ENCODE measurements at places on chromosomes 5 and 9. TPM values are rescaled to one million over a fixed set of nuclear protein-coding genes. Genes with fewer than 3 reads are reported as not detected.

- H3K27me3 ChIP-seq = no peaks in the 10 kb centered on the region
- no peak for DNase-seq
- H3K36me3 ChIP-seq = no peaks in the 10 kb centered on the region
- peaks cover 4% of the 10 kb centered on the region for H3K4me1 ChIP-seq
These were observed 304.0 kb downstream of the PJA2 start for GRCh38 chr5:109105631-109106267.

- DNase-seq = no peak
- H3K4me1 ChIP-seq = peaks cover 1% of the 10 kb centered on the region
- H3K36me3 ChIP-seq = no peaks in the 10 kb centered on the region
- H3K27ac ChIP-seq = no peak overlapping the region
These were observed 32.2 kb downstream of the PRLR start for GRCh38 chr5:35198075-35198474.

DNA sequence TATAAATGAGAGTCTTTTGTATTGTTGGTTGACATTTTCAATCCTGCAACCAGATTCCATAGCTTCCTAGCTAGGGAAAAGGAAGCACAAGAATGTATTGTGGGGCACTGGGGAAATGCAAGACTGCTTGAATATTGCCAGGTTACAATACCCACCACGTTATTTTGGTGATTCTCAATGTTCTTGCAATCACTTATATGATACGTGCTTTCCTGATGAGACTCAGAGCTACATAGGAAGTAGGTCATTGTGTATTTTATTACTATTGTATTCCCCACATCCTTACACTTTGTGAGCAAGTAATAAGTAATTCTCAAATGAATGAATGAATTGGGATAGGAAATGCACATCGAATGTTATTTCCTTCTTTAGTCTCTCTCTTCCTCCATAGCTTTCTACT, 217.1 kb upstream of the CD180 start:
- no peaks in the 10 kb centered on the region for H3K27me3 ChIP-seq
- DNase-seq = no peak
- no peaks in the 10 kb centered on the region for H3K4me1 ChIP-seq
- H3K36me3 ChIP-seq = no peaks in the 10 kb centered on the region

ACTBL2 gene
- total RNA-seq = not detected

ADAMTS12 gene
- 7.3 TPM for total RNA-seq
